GM12892 (cell line): ENCODE measurements at places on chromosomes 4 and X.

- no peak for DNase-seq
These were observed 43.3 kb upstream of the FBXW7 start for GRCh38 chr4:152579107-152579764.

- no peak for DNase-seq
These were observed 552.9 kb upstream of the PABPC4L start for GRCh38 chr4:134754301-134755019.

- DNase-seq, result no peak
These were observed 5.6 kb downstream of the QRFPR start for GRCh38 chr4:121375262-121375661.

- no peak for DNase-seq
These were observed 129.6 kb downstream of the ANK2 start for GRCh38 chr4:113179091-113179490.

- no peak for DNase-seq
These were observed 22.0 kb downstream of the ASB11 start for GRCh38 chrX:15293451-15293850.

DNA sequence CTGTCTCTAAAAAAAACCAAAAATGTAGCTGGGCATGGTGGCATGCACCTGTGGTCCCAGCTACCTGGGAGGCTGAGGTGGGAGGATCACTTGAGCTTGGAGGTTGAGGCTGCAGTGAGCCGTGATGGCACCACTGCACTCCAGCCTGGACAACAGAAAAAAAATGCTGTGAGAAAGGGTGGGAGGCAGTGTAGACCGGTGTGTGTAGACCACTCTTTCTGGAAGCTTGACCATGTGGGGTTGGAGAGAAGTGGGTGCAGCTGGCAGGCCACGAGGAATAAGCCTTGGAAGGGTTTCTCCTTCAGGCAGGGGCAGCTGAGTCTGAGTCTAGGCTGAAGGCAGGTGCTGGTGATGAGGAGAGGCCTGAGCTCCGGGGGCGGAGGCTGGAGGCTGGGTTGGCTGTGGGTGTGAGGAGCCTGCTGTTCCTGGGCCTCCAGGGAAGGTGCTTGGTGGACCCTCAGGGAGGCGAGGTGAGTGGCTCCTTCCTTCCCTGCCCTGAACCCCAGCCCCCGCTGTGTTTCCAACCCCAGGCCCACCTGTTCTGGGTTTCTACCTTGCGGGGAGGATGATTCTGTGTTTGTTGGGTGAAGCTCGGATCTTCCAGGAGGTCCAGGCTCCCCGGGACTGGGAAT, 9.3 kb upstream of the TBC1D14 start:
- no peak for DNase-seq

DNA sequence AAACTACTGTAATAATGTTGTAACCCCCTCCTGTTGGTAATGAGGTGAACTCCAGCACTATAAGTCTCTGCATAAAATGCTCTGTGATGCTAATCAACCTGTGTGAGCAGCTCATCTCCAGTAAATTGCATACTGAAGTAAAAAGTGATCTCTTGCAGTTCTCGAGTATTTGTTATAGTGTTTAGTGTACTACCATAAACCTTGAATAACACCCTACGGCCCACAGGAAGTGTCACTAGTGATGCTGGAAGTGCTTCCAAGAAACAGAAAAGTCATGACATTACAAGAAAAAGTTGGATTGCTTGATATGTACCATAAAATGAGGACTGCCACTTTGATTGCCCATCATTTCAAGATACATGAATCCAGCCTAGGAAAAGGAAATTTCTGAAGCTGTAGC, 39.0 kb downstream of the IL15 start:
- no peak for DNase-seq

- DNase-seq, result no peak
These were observed 269.3 kb upstream of the ADGRL3 start for GRCh38 chr4:60930866-60931265.

GRCh38 chrX:129653181-129653970, 1.4 kb downstream of the APLN start:
- no peak for DNase-seq

DNA sequence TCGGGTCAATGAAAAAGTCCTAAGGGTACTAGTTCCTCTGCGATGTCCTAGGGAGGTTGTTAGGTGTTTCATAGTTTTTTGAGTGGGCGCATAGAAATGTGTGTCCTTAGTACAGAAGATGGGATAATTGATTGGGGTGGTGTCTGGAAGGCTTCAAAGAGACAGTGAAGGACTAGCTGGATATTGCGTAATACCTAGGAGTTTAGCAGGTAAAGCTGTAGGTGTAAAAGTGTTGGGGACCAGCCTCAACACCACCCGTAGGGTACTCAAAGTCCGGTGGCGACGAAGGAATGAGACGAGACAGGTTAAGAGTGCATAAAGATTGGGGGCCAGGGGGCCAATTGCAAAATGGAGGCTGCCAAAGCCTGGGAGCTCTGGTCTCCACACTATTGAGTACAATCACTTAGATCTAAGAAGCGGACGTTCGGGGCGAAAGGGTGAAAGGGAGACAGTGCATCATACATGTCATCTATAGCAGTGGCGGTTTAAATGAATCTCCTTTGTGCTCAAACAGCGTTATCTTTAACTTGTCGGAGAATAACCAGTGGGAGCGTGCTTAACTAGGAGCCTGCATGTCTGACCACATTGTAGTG, 1.0 kb downstream of the TRMT44 start:
- DNase-seq, result no peak

GRCh38 chrX:2418000-2418399, 82.8 kb downstream of the DHRSX start:
- DNase-seq, result no peak

- no peak for DNase-seq
These were observed 2396.7 kb downstream of the PCDH7 start for GRCh38 chr4:33116871-33117270.
